Muscle of leg (tissue), 16 donors: ENCODE measurements at places on chromosomes 6 and 20. TPM values are rescaled to one million over a fixed set of nuclear protein-coding genes. Genes with fewer than 3 reads are reported as not detected.

Gene C2
- 3.7 TPM for total RNA-seq

DNA sequence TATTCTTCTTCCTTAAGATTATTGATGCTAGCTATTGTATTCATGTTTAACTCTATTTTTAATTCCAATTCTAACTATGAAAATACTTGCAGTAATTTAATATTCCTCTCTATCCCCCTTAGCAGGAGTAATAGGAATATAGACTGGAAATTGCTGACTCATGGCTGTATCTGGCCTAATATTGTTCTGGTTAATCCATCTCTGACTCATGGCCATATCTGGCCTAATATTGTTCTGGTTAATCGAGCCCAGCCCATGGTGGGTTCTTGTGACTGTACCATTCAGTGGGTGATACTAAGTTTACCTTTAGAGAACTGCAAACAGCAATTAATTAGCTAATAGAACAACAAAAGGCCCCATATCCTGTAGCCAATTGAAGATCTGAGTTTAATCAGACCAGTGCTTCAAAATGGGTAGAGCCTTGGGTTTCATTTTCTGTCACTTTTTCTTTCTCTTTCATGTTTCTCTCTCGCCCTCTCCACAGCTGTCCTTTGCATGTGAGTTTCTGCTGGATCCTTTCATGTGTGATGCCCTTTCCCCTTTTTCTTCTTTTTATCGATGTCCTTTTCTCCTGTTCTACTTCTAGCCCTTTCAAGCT, 50.6 kb downstream of the SLC22A3 start:
- no peaks in the 10 kb centered on the region for H3K27me3 ChIP-seq
- no peaks in the 10 kb centered on the region for H3K36me3 ChIP-seq
- H3K27ac ChIP-seq, result no peak overlapping the region
- no peak overlapping the region for H3K4me3 ChIP-seq

DNA sequence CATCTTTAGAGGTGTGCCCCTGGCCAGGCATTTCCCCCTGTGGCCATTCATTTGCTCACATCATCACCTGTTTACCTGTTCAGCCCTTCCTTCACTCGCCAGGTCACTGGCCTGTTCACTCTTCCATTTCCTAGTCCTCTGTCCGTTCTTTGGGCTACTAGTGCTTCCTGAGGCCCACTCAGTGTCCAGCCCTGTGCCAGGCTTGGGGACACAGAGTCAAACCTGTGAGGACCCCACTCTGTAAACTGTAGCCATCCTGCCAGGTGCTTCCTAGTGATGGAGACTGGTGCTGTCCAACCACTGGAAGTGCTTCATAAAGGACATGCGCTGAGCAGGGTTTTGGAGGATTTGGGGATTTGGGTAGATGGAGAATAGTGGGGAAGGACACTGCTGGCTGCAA, 3.5 kb downstream of the DLGAP4 start:
- peaks cover 76% of the 10 kb centered on the region for H3K27me3 ChIP-seq
- DNase-seq, result no peak
- H3K27ac ChIP-seq, result no peak overlapping the region
- H3K4me3 ChIP-seq, result no peak overlapping the region
- peaks cover 11% of the 10 kb centered on the region for H3K4me1 ChIP-seq

DNA sequence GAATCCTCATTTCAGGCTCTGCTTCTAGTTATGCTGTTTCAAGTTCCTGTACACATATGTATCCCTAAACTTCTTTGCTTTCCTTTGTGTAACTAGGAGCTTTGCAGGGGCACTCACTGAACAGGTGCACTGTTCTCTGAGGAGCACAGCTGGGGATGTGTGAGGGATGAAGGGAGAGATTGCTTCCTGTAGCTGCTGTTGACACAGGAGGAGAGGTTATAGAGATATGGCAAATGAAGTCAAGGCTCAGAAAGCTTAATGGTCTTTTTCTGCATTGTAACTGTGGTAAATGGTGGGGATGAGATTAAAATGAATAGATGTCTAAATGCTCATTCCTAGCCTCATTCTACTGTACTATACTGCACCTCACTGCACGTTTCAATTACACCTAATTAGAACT, 454.3 kb downstream of the BTBD3 start:
- H3K4me1 ChIP-seq, result peaks cover 3% of the 10 kb centered on the region
- no peaks in the 10 kb centered on the region for H3K27me3 ChIP-seq
- no peaks in the 10 kb centered on the region for H3K36me3 ChIP-seq

DNA sequence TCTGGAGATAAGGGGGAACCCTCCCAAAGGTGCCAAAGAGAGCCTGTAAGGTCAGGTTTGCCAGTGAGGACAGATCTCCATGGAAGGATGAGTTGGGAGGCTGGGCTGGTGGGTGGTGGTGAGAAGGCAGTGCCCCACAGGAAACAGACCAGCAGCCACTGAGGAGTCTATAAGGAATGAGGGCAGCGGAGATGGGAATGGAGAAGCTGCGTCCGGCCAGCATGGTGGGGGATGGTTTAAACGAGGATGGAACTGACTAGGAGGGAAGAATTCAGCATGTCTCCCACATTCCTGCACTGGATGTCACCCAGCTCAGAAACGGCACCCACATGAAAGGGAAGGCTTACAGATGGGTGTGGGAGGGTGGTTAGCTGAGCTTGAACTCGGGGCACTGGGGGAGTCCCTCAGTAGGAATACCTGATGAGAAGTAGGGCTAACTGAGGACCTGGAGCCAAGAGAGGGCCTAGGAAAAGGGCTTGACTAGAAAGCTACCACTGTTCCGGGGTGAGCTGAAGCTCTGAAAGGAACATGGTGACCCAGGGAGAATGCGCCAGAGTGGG, 53.2 kb downstream of the FOXA2 start:
- no peaks in the 10 kb centered on the region for H3K4me1 ChIP-seq
- H3K27me3 ChIP-seq, result peaks cover 11% of the 10 kb centered on the region
- no peak for DNase-seq
- no peak overlapping the region for H3K4me3 ChIP-seq

- no peak overlapping the region for H3K4me3 ChIP-seq
- H3K27ac ChIP-seq, result no peak overlapping the region
- H3K4me1 ChIP-seq, result peaks cover 18% of the 10 kb centered on the region
- peaks cover 38% of the 10 kb centered on the region for H3K36me3 ChIP-seq
- no peaks in the 10 kb centered on the region for H3K27me3 ChIP-seq
These were observed 6.9 kb downstream of the MYLK2 start for GRCh38 chr20:31826074-31826473.

GRCh38 chr6:80145921-80146320, 39.5 kb downstream of the BCKDHB start:
- H3K36me3 ChIP-seq, result peaks cover 2% of the 10 kb centered on the region
- H3K4me1 ChIP-seq, result peaks cover 3% of the 10 kb centered on the region
- no peak overlapping the region for H3K27ac ChIP-seq
- no peak for DNase-seq
- H3K27me3 ChIP-seq, result no peaks in the 10 kb centered on the region

DNA sequence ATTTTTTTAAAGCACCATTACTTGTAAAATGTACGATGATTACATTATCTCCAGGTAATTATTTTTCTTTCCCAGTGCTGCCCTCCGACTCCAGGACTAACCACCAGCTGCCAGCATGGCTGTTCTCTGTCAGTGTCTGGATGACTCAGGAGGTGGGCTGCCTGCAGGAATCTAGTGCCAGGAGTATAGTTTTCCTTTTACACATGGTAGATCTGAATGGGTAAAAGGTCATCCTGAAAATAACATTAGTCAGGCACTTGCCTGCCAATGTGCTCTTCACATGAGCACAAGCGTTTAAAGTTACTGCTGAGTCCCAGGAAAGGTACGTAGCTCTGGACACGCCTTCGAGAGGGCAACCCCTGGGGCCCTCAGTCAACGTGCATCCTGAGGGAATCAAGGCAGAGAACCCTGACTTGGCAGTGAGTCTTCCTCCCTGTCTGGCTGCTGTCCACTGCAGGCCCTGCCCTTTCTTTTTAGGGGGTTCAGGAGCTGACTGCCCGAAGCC, 2.4 kb downstream of the DYNLT1 start:
- peak; percentile 66 for DNase-seq
- peaks cover 16% of the 10 kb centered on the region for H3K36me3 ChIP-seq
- H3K27me3 ChIP-seq, result no peaks in the 10 kb centered on the region
- H3K4me1 ChIP-seq, result peaks cover 14% of the 10 kb centered on the region
- H3K4me3 ChIP-seq, result no peak overlapping the region

DNA sequence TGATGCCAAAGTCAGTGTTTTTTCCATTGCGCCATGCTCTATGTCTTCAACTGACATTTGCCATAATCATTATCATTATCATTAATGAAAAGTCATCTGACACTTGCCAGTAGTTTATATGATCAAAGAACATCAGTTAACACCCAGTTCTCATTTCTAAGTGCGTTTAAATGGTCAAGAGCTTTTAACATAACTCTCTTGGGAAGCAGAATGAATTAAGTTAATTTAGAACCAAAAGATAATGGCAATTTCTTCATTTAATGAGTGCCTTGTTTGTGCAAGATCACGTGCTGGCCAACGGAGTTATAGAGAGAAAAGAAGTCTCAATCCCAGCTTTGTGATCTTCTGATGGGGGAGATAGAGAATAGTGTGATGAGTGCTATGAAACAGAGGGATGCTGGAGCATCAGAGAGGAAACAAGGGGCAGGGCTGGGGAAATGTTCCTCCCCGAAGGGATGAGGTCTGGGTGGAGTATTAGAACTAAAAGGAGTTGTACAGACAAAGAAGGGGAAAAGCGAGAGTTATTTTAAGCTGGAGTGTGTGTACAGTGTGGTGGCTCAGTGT, 20.3 kb downstream of the ANKS1A start:
- H3K27me3 ChIP-seq, result no peaks in the 10 kb centered on the region
- H3K4me1 ChIP-seq, result no peaks in the 10 kb centered on the region
- no peaks in the 10 kb centered on the region for H3K36me3 ChIP-seq

- no peak overlapping the region for H3K4me3 ChIP-seq
- no peaks in the 10 kb centered on the region for H3K36me3 ChIP-seq
- H3K27me3 ChIP-seq, result no peaks in the 10 kb centered on the region
- H3K4me1 ChIP-seq, result peaks cover 9% of the 10 kb centered on the region
These were observed 69.5 kb downstream of the FOXO3 start for GRCh38 chr6:108630050-108630714.

Gene HLA-DMA
- total RNA-seq, result 4.2 TPM

- peaks cover 2% of the 10 kb centered on the region for H3K27me3 ChIP-seq
- no peaks in the 10 kb centered on the region for H3K36me3 ChIP-seq
- peaks cover 3% of the 10 kb centered on the region for H3K4me1 ChIP-seq
- no peak within 1 kb of the TSS for H3K27ac ChIP-seq
- no peak within 1 kb of the TSS for H3K4me3 ChIP-seq
These were observed at the start of gene SEL1L2 for GRCh38 chr20:13990465-13990864. SEL1L2 (minus strand) TSS chr20:13990614; CDS start chr20:13990534, 80 bp downstream.

Gene PPP1R3D
- total RNA-seq, result 5.2 TPM

- H3K27ac ChIP-seq, result peak overlapping the region; percentile 35
- peak; percentile 48 for DNase-seq
- H3K27me3 ChIP-seq, result no peaks in the 10 kb centered on the region
- H3K4me1 ChIP-seq, result peaks cover 7% of the 10 kb centered on the region
- no peak overlapping the region for H3K4me3 ChIP-seq
These were observed 23.7 kb downstream of the PLCB1 start for GRCh38 chr20:8155812-8156211.

GRCh38 chr6:113644861-113645575, 212.1 kb upstream of the MARCKS start:
- no peak overlapping the region for H3K27ac ChIP-seq
- no peaks in the 10 kb centered on the region for H3K27me3 ChIP-seq
- H3K4me1 ChIP-seq, result peaks cover 14% of the 10 kb centered on the region
- H3K4me3 ChIP-seq, result no peak overlapping the region
- H3K36me3 ChIP-seq, result no peaks in the 10 kb centered on the region

DNA sequence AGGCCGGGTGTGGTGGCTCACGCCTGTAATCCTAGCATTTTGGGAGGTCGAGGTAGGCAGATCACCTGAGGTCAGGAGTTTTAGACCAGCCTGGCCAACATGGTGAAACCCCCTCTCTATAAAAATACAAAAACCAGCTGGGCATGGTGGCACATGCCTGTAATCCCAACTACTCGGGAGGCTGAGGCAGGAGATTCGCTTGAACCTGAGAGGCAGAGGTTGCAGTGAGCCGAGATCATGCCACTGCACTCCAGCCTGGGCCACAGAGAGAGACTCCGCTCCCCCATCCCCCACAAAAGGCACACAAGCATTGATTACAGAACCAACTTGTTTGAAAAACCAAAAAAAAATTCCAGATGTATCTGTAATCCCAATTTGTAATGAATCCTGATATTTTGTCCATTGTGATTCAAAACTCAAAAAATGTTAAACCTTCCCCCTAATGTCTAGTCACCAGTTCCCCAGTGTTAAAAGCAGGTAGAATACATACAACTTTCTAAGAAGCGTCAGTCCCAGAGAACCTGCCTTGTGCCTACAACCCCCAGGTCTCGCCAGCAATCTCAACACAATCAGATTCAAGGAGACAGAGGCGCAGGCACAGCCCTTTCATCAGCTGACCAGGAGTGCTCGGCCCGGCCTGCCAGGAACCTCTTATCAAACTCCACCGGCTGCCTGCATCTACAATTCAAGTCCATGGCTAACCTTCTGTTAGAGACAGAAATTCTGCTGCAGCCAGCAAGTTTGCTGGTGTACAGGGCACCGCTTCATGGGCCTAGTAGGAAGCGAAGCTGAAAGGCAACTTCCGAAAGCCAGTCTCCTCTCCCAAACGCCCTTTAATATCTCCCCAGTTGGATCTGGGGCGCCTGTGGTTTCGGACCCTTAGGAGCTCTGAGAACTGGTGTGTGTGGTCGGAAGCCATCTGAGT, 2.1 kb downstream of the EZR start:
- no peak for DNase-seq
- no peaks in the 10 kb centered on the region for H3K27me3 ChIP-seq
- peak overlapping the region; percentile 81 for H3K4me3 ChIP-seq
- peaks cover 26% of the 10 kb centered on the region for H3K4me1 ChIP-seq
- no peaks in the 10 kb centered on the region for H3K36me3 ChIP-seq

GRCh38 chr6:36594816-36595643, 868 bp downstream of the SRSF3 start:
- H3K36me3 ChIP-seq, result peaks cover 28% of the 10 kb centered on the region
- H3K27me3 ChIP-seq, result no peaks in the 10 kb centered on the region

GRCh38 chr20:45987108-45987780, 15.2 kb upstream of the ZNF335 start:
- no peak overlapping the region for H3K4me3 ChIP-seq
- no peak overlapping the region for H3K27ac ChIP-seq
- H3K36me3 ChIP-seq, result no peaks in the 10 kb centered on the region
- peak; percentile 42 for DNase-seq
- H3K27me3 ChIP-seq, result peaks cover 17% of the 10 kb centered on the region
- H3K4me1 ChIP-seq, result no peaks in the 10 kb centered on the region

Gene DNMT3B
- total RNA-seq, result 2.9 TPM

Gene LY6G6F
- total RNA-seq, result not detected

GRCh38 chr20:35286077-35286898, 1.7 kb upstream of the EIF6 start:
- H3K4me1 ChIP-seq, result peaks cover 16% of the 10 kb centered on the region
- H3K4me3 ChIP-seq, result no peak overlapping the region
- H3K36me3 ChIP-seq, result peaks cover 8% of the 10 kb centered on the region
- DNase-seq, result no peak
- H3K27me3 ChIP-seq, result peaks cover 2% of the 10 kb centered on the region
- no peak overlapping the region for H3K27ac ChIP-seq

Gene VWA7
- total RNA-seq, result 1.2 TPM

GRCh38 chr6:22873513-22874136, 304.3 kb downstream of the HDGFL1 start:
- no peak overlapping the region for H3K4me3 ChIP-seq
- no peaks in the 10 kb centered on the region for H3K36me3 ChIP-seq
- H3K27ac ChIP-seq, result peak overlapping the region; percentile 33

Gene KCNQ5
- 0.44 TPM for total RNA-seq

GRCh38 chr6:84601366-84601765, 163.0 kb downstream of the TBX18 start:
- H3K4me3 ChIP-seq, result no peak overlapping the region
- no peak for DNase-seq
- H3K36me3 ChIP-seq, result no peaks in the 10 kb centered on the region
- no peak overlapping the region for H3K27ac ChIP-seq
- no peaks in the 10 kb centered on the region for H3K4me1 ChIP-seq
- no peaks in the 10 kb centered on the region for H3K27me3 ChIP-seq
